RKO (cell line): ENCODE measurements at places on chromosomes 2 and 18.

GRCh38 chr2:165122521-165122920, 81.3 kb downstream of the SCN3A start:
- no peak for DNase-seq

GRCh38 chr18:76882146-76882545, 59.8 kb downstream of the ZNF236 start:
- no peak for DNase-seq

DNA sequence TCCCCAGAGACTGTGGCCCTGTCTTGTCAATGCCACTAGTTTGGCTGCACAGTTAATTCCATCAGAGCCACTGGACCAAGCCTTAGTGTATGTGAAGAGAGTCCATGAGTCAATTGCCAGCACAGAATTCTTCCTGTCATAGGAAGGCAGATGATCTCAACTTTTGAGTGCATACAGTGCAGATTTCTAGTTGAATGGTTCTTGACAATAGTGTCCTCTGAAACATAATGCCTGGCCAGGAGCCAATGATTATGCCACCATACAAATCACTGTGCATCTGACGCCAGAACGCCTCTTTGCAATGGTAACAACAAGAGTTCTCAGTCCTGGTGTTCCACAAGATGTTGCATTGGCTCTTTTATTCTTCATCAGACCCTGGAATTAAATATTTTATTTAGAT, 7.1 kb downstream of the NEUROD1 start:
- DNase-seq = peak; percentile 16

- no peak for DNase-seq
These were observed 78.1 kb downstream of the TWIST2 start for GRCh38 chr2:238925816-238926521.
